ENCODE measurements at places on chromosomes 5 and 9.
A peak's percentile ranks its signal among the peaks of the same experiment; 100 is the strongest.

- no peak for DNase-seq
Measured at GRCh38 chr9:68895741-68896478, 118.0 kb downstream of the PRKACG start.

- DNase-seq = no peak
Measured at GRCh38 chr9:101428909-101429308, 6.7 kb downstream of the ALDOB start.

DNA sequence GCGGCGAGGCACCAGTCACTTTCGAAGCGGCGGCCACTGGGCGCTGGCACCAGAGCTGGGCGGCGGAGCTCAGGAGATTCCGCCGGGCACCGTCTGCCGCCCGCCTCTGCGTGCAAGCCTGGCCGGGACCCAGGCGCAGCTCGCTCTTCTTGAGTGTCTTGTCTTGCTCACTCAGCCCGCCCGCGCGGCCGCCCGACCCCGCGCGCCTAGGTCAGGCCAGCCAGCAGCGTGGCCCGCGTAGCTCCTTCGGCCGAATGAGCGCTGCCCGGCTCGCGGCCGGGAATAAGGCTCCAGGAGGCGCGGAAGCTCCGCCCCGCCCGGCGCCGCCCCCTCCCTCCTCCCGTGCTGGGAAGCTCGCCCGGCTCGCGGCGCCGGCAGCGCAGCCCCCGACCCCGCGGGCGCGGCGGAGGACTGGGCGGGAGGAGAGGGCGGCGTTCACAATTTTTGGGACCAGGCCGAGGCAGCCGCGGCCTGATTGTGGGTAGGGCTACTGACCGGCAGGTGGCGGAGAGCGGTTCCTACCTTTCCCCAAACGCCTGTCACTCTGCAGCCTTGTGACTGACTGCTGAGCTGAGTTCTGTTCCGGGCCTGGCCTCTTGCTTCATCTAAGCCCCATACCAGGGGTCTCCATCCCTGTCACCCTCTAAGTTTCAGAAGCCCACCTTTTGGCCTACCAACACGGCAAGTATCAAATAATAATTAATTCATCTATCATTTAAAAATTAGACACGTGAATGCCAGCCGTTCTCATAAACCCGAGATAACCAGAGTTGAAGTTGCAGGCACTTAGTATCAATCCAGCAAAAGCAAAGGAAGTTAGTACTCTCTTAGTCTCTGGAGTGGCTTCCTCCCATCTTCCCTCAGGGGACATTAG lies at the start of gene HBEGF:
TSS of gene HBEGF (minus strand) at position 256 of the 874 bp plus-strand sequence. CDS start 275 bp downstream, outside the sequence.
- DNase-seq = peak; percentile 78

DNA sequence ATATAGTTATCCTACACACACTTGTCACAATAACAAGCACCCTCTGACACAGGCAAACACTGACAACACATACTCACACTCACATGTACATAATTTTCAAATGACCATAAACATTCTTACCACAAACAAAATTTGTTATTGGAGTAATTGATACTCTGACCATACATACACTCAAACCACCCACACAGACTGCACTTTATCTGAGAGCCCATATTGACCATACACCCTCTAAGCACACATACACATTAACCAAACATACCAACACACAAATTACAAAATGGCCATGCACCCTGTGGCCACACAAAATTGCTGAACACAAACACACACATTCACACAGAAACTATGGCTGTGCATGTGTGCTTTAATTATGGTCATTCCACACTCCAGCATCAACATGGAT lies 79.1 kb upstream of the FAM120A start:
- no peak for DNase-seq

GRCh38 chr5:118919016-118919415 lies 69.3 kb downstream of the DTWD2 start:
- DNase-seq = peak; percentile 21

DNA sequence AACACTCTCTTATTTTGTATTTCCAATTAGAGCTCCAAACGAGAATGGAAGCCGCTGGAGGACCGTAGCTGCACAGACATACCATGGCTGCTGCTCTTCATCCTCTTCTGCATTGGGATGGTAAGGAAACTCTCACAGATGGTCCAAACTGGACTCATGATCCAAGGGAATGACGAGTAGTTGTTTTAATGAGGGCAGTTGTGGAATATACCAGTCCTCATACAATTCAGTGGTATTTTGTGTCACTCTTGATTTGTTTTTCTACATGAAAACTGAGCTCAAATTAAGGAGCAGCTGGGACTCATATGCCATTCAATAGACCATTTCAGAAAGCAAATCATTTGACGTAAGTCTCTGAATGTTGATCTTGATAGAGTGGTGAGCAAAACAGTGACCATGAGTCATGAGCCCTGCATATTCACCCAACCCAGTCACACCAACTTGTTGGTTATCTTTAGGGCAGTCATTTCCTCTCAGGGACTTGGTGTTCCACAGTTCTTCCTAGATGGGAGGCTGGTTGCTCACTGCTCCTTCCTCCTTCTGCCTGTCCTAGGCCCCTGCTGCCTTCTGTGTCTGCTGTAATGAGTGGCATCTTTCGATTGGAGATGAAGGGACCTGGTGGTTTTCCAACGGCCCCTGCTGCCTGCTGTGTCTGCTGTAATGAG lies 54.9 kb downstream of the SLC44A1 start:
- peak; percentile 97 for DNase-seq

DNA sequence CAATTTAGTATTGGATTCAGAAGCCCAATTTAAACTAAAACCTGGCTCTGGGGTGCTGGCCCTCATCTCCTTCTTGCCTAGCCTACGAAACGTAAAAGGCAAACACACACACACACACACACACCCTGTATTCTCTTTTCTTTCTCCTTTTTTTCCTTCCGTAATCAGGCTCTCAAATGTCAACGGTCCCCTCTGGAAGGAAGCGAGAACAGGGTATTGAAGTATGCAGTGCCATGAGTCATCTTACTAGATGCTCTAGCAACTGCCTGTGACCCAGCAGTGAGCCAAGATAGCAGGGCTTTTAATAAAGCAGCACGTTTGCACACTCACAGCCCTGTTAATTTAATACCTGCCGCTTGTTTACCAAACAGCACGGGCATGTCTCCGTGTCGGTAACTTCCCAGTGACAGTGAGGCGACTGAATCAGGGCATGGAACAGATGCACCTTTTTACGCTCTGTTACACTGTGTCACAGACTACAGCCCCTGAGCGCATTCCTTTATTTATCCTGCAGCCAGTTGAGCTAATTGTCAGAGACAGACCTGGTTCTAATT lies 243.8 kb downstream of the BNC2 start:
- DNase-seq = peak; percentile 90

Data from EH (cell line).